Astrocyte (in vitro differentiated cells and primary cell): ENCODE measurements at places on chromosomes 3 and 15. TPM values are rescaled to one million over a fixed set of nuclear protein-coding genes. Genes with fewer than 3 reads are reported as not detected.

- no peak for DNase-seq
These were observed 556.8 kb downstream of the NSUN3 start for GRCh38 chr3:94619643-94620042.

DNA sequence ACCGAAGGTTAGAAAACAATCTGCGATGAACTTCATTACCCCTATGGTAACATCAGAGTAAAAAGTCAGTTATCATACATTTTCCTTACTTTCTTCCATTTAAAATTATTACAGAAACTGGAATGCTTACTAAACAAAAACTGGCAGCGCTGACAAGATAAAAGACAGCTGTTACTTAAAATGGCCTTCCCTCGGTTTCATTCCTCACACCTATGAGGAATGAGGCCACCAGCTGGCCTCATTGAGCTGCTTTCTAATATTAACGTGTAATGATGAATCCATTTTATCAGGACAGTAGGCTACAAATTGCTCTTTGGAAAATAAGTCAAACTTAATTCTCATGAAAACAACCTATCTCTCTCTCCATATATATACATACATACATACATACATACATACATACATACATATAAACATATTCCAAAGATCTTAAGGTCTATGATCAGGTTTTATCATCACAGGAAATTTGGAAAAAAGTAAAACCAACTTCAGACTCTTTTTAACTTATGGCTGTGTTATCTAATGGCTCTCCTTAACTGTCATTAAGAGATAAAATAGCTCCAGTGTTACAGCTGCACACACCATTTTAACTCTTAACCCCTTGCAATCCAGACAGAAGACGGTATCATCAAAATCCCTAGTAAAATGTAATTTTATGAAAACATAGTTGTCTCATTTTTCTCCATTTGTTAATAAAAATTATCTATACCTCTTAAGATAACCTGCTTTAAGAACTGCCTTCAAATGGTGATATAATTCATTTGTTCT lies 5.2 kb downstream of the CCNL1 start:
- DNase-seq: no peak

DNA sequence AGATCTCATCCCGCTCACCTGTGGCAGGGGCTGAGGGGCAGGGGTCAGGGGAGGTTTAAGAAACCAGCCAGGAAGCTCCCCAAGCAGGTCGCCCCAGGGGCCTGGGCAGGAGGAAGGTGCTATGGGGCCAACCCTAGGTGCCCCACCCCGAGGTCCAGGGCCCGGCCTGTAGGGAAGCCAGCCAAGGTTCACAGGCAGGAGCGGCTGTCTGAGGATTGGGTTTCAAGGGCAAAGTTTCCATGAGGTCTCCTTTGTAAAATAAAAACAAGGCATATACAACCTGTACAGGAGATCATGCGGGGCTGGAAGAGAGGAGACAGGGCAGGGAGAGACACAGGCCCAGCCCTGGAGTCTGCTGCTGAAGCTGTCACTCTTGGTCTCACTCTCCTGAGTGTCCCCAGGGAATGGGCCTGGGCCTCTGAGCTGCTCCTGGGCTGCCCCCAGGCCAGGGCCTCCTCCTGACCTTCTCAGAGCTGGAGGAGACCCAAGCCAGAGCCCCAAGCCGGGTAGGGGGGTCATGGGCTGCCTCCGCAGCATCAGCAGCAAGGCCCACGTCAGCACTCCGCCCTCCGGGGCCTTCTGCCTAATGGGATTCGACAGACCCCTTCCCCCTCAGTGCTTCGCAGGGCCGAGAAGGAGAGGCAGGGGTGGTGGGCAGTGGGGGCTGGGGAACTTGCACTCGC lies 5.5 kb downstream of the CPLX3 start:
- no peak for DNase-seq

The SLC51B gene
- total RNA-seq: not detected in 2 replicates

- no peak for DNase-seq
These were observed 478.9 kb upstream of the TBL1XR1 start for GRCh38 chr3:177676148-177676547.

GRCh38 chr3:108053067-108053466 lies 37.8 kb downstream of the CD47 start:
- no peak for DNase-seq

GRCh38 chr3:112682361-112682760 lies 41.4 kb upstream of the CCDC80 start:
- peak; percentile 56 for DNase-seq

DNA sequence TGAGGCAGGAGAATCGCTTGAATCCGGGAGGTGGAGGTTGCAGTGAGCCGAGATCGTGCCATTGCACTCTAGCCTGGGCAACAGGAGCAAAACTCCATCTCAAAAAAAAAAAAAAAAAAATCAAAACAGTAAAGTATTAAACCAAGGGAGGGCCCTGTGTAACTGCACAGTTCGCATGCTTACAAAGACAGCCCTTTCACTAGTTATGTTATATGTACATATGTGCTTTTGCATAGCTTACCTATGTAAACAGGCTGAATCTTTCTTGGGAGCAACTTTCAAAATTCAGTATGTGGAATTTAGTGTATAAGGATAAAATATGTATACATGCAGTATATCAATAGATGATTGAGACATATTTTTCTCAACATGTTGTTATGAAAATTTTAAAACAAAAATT lies 16.1 kb upstream of the SLMAP start:
- no peak for DNase-seq

DNA sequence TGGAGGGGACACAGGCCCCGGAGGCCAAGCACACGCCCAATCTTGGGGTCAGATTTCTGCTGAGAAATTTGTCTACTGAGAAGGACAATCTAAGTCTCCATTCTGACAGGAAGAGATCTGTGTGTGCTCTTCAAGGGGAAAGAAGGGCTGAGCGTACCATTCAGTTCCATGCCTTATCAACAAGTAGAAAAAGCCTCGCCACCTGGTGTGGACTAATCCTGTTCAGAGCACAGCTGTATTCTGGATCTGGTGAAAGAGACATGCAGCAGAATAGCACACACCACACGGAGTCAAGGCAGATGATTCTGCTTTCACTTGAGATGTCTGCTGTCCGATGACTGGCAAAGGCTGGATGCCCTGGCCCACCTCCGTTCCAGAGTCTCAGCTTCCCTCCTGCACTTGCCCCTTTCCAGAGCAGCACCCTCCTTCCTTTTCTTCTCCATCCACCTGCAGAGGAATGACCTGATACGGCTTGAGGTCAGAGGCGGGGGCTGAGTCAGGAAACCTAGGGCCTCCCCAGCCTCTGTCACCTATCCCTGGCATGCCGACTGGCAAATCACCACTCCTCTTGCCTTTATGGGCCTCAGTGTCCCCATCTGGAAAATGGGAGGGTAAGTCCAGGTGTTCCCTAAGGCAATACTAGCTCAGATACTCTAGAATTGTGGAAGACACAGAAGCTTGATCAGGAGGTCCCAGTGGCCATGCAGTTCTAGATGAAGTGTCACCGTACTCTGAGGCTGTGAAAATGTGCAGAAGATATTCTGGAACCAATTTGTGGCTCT lies 36.9 kb upstream of the CTSH start:
- DNase-seq: no peak

- DNase-seq: no peak
These were observed 606.8 kb downstream of the GBE1 start for GRCh38 chr3:81154611-81155143.

The KLHL6 gene
- total RNA-seq: 0.11 and 0.14 TPM in 2 replicates

GRCh38 chr15:100873029-100873677 lies 6.5 kb upstream of the ALDH1A3 start:
- peak; percentile 61 for DNase-seq

GRCh38 chr3:5140230-5140621 lies 18.1 kb downstream of the ARL8B start:
- DNase-seq: no peak

GRCh38 chr3:48472673-48472922 lies 26.1 kb downstream of the ATRIP start:
- peak; percentile 75 for DNase-seq

DNA sequence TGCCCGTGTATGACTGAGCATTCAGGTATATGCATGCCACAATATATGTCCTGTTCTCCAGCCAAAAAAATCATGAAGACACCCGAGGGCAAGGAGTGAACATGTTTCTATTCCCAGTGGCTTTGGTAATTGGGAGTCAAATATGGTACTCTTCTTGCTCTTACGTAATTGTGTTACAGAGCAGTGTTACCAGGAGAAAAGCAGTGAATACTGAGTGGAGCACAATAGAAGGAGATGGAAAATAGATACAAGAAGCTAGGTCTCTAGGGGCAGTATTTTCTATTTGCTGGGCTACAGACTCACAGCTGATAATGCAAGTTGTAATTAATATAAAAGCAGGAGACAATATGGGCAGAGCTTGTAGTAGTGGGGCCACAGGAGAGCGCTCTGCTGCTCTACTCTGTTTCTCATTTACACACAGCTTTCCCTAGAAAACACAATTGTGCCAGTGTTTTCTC lies 13.2 kb downstream of the MEIS2 start:
- no peak for DNase-seq

DNA sequence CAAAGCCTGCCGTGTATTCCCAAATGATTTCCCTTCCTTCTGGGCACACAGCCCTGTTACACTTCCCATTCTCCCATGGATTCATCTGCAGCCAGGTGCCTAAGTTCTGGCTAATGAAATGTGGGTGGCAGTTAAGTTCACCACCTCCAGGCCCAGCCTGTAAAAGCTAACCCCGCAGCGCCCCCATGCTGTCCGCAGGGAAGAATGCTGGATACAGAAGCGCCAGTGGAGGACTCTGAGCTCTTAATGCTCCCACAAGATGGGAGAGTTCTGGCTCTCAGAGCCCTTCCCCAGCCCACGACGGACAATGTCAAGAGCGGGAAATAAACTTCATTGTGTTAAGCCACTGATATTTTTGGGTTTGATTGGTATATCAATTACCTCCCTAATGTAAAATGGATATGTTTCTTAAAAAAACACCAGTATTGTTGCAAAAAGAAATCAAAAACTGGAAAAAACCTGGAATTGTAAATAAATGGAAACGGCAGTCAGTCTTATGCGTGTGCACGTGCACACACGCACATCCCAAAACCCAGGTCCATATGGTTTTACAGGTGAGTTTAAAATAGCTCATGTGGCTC lies 37.7 kb upstream of the FGD5 start:
- peak; percentile 6 for DNase-seq

The FSIP1 gene
- 0.77 and 0.84 TPM in 2 replicates for total RNA-seq

DNA sequence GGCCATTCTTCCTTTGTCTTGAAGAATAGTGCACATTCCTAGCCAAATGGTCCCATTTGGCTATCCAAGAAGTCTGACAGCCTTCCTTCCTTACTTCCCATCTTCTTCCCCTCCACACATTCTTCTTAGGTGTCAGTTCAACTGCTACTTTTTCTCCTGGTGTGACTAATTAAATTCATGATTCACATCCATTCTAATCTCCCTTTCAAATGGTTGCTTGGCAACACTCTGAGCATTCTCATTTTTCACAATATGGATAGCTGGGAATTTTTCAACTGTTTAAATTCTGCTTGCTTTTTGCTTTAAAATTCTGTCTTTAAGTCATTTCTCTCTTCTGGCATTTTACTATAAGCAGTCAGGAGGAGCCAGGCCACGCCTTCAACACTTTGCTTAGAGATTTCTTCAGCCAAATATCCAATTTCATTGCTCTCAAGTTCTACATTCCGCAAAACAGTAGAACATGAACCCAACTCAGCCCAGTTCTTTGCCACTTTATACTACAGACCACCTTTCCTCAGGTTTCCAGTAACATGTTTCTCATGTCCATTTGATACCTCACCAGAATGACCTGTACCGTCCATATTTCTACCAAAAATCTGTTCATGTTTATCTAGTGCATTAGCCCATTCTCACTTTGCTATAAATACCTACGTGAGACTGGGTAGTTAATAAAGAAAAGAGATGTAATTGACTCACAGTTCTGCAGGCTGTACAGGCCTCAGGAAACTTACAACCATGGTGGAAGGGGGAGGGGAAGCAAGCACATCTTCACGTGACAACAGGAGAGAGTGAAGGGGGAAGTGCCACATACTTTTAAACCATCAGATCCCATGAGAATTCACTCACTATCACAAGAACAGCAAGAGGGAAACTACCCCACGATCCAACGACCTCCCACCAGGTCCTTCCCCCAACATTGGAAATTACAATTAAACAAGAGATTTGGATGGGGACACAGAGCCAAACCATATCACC lies 31.9 kb upstream of the MCF2L2 start:
- DNase-seq: peak; percentile 50

The SLC38A3 gene
- 0.68 and 1.9 TPM in 2 replicates for total RNA-seq

The SLC9A9 gene
- total RNA-seq: 1.5 and 4.0 TPM in 2 replicates

The CD96 gene
- total RNA-seq: 0.61 and 1.0 TPM in 2 replicates

DNA sequence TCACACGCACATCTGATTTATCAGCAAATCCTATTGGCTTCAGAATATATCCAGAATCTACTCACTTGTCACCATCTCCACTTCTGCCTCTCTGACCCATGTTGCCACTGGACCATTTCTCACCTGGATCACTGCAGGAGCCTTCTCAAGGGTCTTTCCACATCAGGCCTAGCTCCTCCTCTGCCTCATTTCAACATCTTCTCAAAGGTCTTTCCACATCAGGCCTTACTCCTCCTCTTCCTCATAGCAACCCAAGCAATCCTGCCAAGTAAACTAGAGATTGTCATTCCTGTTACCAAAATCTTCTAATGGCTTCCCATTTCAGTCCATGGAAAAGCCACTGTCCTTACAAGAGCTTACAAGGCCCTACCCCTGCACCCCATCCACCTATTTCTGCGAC lies 18.0 kb upstream of the DUT start:
- DNase-seq: no peak

GRCh38 chr3:126472277-126473006 lies 3.2 kb downstream of the ZXDC start:
- peak; percentile 96 for DNase-seq

The SCAANT1 gene
- total RNA-seq: not detected in 2 replicates

DNA sequence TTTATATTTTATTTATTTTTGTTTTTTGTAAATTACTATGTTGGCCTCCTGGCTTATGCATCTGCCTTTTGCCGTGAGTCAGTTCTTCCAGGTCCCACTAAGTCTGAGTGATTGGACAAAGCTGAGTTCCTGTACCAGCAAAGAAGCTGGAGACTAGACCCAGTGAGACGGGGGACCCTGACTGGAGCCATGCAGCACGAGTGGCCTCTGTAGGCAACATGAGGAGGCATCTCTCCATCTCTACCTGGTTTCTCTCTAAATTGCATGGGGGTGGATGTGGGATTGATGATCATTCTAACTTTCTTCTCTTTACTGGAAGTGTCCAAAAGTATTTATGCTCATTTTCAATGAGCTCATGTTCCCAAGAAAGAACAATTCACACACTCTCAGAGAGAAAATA lies 155.3 kb upstream of the MRPL3 start:
- no peak for DNase-seq

The HRH1 gene
- total RNA-seq: 2.1 and 2.4 TPM in 2 replicates

DNA sequence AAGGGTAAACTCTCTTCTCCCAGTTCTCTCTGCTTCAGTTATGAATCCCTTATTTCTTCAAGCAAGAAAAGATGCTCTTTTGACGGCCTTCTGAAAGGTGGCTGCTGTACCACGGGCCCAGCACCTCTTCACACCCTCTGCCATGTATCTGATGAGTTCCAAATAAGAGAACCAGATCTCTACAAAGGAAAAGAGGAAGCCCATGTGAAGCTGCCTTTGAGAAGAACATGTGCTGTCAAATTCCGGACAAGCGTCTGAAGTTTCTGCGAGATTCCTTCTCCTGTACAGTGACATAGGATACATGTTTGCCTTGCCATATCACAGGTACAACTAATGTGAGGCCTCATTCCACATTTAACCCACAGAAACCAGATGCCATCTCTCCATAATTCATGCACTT lies 59.2 kb downstream of the SH3BP5 start:
- DNase-seq: no peak

- DNase-seq: peak; percentile 22
These were observed 87.5 kb upstream of the MELTF start for GRCh38 chr3:197117114-197117513.

The CD47 gene
- 33.8 and 34.4 TPM in 2 replicates for total RNA-seq
